ENCODE measurements at places on chromosomes 2 and 18.
A peak's percentile ranks its signal among the peaks of the same experiment; 100 is the strongest.

- DNase-seq: peak; percentile 8
Measured at GRCh38 chr2:196453613-196454047, 185.9 kb upstream of the CCDC150 start.

DNA sequence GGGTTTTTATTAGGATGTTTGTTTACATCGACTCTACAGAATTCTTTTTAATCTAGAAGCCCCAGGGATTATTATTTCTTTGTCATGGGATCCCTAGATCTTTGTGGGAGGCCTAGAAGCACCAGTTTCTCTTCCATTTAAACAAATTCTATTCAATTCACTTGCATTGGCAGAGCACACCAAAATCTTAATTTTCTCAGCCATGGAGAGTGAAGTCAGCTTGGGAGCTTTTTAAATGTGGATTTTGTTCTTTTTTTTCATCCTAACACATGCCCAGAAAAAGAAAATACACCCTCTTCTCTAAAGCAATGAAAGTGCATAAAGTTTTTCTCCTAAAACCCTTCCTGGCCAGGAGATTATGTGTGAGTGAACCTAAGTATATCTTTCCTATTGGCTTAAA, 38.5 kb downstream of the CDCA7 start:
- no peak for DNase-seq

DNA sequence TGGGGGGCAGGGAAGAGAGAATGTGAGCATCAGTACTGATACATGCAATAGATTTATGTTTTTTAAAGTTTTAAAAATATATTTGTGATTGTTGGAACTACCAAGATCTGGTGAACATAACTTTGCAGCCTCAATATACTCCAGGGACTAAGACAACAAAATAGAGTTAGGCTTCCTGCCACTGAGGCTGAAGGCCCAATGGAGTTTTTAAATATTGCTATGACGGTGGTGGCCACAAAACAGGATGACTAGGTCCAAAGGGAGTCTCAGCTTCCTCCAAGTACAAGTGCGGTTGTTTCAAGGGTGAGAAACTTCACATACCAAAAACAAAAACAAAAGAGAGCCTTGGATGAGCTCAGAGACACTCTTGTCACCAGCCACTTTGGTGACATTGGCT, 72.9 kb downstream of the CCBE1 start:
- DNase-seq: no peak

DNA sequence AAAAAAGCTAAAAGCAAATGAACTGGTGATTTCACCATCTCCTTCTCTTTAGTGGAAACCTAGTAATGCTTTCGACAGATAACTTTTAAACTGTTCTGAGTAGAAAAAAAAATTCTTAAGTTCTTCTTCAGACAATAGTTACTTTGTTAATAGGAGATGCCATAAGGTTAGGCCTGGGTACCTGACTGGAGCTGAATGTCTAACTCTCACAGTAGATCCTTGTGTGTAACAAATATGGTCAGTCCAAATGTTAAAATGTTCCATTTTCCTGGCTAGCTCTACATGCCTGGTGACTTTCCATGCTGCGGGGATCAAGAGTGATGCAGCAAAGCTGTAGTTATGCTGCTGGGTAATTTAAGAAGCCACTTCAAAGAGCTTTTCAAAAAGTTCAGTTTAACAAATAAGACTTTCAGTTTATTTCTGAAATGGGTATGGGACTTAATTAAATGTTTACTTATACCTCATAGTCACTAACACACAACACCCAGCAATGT, 264.0 kb upstream of the SESTD1 start:
- no peak for DNase-seq

- DNase-seq: no peak
Measured at GRCh38 chr2:226953206-226953605, 117.4 kb downstream of the RHBDD1 start.

DNA sequence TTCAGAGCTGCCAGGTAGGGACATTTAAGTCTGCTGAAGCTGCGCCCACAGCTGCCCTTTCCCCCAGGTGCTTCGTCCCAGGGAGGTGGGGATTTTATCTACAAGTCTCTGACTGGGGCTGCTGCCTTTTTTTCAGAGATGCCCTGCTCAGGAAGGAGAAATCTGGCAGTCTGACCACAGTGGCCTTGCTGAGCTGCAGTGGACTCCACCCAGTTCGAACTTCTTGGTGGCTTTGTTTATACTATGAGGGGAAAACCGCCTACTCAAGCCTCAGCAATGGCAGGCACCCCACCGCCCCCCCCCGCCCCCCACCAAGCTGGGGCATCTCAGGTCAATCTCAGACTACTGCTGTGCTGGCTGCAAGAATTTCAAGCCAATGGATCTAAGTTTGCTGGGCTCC, 458.1 kb upstream of the RAB12 start:
- DNase-seq: no peak

DNA sequence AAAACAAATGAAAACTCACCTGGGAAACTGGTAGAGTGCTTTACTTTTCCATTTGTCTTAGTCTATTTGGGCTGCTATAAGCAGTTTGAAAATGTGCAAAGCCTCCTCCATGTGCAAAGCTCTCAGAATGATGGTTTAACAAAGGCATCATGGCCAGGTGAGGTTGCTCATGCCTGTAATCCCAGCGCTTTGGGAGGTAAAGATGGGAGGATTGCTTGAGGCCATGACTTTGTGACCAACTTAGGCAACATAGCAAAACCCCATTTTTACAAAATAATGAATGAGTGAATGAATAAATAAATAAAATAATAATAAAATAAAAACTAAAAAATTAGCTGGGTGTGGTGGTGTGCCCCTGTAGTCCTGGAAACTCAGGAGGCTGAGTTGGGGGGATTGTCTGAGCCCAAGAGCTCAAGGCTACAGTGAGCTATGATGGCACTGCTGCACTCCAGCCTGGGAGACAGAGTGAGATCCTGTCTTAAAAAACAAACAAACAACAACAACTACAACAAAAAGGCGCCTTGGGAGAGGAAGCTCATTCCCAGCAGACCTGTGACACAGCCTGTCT, 71.8 kb downstream of the MYCN start:
- DNase-seq: no peak

GRCh38 chr2:9782197-9782719, 61.0 kb upstream of the TAF1B start:
- DNase-seq: no peak

GRCh38 chr18:55121397-55122170, 162.3 kb upstream of the CCDC68 start:
- no peak for DNase-seq

DNA sequence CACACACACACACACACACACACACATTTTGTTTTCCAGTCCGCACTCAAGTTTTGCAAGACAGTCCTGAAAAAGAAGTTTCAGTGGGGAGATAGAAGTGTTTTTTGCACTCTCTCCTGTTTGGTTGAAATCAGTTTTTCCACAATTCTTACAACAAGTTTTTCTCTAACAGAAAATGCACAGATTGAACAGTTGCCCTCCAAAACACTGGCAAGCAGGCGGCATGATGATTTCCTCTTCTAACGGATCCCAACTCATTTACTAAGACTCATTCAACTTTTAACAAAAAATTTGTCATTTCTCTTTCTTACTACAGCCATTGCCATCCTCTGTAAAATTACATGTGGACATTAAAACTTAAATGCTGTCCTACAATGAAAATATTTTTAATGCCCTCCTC, 117.6 kb upstream of the DTNA start:
- no peak for DNase-seq

GRCh38 chr2:195270466-195271039, 386.5 kb upstream of the SLC39A10 start:
- DNase-seq: no peak

DNA sequence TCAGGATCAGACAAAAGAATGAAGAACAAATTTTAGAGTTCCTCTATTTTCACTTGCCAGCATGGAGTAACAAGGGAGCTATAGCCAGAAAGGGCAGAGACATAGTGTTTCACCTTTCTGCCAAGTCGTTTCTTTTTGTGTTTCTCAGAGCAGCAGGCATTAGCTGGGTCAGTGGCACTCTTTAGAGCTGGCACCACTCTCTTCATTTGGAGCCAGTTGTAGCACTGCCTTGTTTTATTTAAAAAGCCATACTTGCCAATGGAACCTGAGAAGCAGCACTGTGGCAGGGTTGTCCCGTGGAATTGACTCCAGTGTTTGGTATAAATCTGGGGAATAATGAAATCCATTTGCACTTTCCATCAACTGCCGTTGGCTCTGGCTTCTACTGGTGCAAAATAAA, 64.0 kb downstream of the LRRTM4 start:
- no peak for DNase-seq

GRCh38 chr18:22932885-22933205, 283 bp upstream of the RBBP8 start:
- no peak for DNase-seq

DNA sequence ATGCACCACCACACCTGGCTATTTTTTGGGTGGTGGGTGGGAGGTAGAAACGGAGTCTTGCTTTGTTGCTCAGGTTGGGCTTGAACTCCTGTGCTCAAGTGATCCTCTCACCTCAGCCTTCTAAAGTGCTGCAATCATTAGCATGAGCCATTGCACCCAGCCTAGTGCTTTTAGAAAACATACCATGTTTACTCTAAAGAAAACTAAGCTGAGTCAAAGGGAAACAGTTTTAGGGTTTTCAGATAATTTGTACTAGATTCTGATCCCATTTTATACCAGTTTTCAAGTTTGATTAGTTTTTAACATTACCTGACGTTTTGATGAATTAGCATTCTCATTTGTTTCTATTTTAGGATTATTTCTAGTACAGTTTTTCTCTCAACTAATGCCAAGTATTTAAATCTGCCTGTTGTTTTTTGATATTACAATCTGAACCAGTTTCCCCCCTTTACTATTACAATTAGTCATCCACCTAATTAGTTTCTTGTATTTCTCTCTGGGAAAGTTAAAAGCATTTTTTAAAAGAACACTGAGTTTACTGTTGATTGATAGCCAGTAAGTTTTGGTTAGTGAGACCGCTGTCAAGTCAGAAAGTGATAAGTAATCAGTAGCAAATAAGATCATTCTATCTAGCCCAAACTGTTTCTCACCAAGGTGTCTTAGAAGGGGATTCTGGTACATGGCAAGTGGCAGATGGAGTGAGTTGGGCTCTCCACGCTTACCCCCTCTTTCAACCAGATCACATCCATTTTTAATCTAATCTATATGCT, 24.2 kb upstream of the TBR1 start:
- DNase-seq: no peak

DNA sequence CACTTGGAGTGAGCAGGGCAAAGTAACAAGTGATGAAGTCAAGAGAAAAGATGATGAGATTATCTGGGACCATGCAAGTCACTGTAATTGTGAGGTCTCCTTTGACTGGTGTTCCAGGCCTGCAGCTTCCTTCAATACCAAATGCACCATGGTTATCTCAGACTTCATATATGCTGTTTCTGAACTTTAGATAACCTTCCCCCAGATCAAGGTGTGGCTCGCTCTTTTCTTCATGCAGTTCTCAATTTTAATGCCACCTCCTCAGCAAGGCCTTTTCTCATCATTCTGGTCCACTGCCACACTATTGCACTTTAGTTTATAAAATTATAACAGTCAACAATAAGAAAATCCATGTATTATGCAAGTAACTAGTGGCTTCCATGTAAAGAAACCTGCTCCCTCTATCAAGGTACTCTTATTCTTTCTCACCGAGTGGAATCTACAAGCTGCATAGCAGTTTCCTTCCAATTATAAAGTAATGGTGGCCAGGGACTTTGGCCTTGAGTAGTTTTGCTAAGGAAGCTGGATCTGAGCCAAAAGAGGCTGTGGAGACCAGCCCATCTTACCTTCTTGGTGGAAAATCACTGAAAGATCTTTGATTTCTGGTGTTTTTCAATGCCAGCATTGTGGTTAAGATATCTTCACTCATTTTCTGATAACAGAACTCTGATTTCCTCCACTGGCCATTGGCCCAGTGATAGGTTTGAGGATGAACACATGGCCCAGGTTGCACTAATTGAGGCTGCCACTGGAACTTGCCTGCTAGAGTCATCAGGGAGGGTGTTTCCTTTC, 113.6 kb downstream of the KCNE4 start:
- DNase-seq: no peak

GRCh38 chr2:207479198-207479785, 50.5 kb upstream of the CREB1 start:
- no peak for DNase-seq

DNA sequence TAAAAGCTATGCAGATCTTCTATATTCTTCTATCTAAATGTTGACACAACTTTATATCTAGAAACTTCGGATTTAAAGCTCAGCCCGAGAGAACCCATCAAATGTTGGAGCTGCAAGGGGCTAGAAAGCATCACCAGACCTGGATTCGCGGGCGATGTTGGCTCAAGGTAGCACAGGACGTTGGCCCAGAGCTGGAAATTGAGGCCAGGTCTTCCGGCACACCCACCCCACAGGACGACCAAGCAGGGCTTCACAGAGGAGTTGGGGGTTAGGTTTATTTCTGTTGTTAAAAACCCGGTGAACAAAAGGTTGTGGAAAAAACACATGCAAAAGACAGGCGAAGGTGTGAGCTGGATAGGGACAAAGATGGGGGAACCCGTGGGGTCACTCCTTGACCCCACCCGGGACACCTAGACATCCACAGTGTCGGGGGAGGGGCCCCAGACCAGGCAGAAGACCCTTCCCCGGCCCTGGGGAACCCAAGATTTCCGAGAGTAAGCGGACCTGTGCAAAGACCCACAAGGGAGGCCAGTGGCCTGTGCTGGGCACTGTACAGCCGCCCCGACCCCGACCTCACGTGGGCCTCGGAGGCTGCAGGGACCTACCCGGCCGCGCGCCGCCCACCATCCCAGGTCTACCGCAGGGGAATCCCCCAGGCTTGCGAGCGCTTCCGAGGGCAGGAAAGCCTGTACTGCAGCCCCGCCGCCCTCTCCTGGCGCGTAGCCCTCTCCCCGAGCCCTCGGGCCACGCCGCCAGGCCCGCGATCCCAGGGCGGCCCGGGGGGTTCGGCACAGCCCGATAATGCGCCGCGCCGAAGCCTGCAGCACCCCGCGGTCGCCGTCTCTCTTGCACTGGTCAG, 1.8 kb upstream of the AGBL5 start:
- DNase-seq: no peak

GRCh38 chr2:4219571-4219970, 516.2 kb downstream of the DCDC2C start:
- no peak for DNase-seq

DNA sequence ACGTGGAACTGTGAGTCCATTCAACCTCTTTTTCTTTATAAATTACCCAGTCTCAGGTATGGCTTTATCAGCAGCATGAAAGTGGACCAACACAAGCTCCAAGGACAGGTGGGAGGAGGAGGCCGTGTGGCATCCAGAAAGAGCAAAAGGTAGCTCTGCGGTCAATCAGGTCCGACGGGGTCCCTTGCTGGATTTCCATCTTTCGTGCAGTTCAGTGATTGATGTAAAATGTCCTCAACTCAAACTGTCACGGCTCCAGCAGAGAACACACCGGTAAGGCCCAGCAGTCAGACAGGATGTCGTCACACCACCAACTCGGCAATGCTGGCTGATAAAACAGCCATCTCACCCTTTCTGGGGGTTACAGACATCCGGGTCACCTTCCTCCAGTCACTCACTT, 123.3 kb downstream of the PXDN start:
- no peak for DNase-seq

DNA sequence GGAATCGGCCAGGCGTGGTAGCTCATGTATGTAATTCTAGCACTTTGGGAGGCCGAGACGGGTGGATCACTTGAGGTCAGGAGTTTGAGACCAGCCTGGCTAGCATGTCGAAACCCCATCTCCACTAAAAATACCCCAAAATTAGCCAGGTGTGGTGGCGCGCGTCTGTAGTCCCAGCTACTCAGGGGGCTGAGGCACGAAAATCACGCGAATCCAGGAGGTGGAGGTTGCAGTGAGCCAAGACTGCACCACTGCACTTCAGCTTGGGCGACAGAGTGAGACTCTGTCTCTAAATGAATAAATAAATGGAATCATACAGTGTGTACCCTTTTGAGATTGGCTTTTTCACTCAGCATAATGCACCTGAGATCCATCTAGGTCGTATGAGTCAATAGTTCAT, 19.4 kb upstream of the TTC39C start:
- no peak for DNase-seq

All from NCI-H1105 (cell line).